ENCODE measurements at places on chromosomes 12 and 14. TPM values are rescaled to one million over a fixed set of nuclear protein-coding genes. Genes with fewer than 3 reads are reported as not detected.
A peak's percentile ranks its signal among the peaks of the same experiment; 100 is the strongest.

GRCh38 chr14:63394841-63395240, 76.1 kb upstream of the GPHB5 start:
- peak; percentile 19 for DNase-seq

- DNase-seq: peak; percentile 84
Measured at GRCh38 chr14:83101846-83102245, 1568.2 kb upstream of the SEL1L start.

DNA sequence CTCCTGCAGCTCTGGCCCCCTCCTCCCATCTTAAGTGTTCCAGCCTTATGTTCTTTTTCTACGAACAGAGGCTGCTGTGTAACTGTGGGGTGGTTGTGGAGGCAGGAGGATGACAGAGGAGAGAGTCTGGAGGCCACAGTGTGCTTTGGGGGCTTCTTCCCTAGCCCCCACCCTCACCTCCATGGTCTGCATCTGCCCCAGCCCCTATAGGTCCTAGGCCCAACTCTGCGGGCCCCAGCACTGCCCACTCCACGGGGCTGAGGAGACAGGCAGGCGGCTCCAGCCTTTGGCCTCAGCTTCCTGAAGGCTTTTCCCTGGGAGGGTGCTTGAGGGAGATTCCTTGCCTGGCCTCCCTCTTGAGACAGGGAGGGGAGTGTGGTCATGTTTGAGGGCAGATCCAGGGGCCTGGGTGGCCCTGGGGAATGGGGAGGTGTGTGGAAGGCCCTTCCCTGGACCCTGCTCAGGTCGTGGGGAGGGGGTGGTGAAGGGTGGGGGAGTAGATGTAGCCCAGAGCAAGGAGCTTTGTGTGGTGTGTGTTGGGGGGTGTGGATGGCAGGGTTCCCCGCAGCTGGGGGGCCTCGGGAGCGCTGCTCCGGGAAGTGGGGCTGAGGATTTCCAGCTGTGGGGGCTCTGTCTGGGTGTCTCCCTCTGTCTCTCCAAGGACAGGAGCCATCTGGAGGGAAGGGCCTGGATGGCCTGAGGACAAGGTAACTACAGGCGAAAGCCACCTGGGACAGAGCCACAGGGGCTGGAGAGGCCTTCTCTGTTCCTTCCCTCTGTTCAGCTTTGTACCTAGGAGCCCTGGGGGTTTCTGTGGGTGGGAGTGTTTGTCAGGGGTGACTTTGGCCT, 1.1 kb downstream of the SMIM41 start:
- no peak for DNase-seq

GRCh38 chr14:38887696-38888095, 215.3 kb downstream of the SEC23A start:
- no peak for DNase-seq

DNA sequence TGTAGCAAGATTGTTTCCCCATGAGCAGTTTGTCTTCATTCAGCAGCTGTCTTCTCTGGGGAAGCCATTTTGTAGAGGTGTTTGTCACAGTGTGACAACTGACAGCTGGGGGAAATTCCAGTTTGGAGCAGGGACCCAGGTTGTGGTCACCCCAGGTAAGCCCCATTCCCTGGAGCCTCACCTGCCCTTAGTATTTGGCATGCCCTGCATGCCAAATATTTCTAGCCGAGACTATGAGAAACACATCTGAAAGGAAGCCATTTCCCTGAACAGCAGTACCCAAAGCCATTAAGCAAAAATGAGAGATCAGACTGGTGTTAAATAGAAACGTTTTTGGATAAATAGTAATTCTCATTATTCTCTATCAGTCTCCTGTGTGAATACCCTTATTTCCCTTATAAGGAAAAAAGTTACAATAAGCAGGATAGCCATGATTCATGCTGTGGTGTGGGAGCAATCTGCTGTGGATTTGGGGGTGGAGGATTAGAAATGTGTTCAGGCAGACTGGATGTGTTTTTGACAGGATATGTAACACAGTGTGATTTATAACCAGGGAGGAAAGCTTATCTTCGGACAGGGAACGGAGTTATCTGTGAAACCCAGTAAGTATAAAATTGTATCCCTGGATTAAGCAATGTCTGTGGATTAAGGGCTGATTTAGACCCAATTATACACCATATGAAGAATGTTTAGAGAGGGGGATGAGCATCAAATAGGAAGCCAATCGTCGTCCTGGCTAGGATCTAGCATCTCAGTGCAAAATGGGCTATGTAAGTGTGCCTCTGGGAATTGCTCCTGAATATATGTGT, 68.9 kb downstream of the DAD1 start:
- peak; percentile 83 for DNase-seq

GRCh38 chr14:23023022-23023794, 11.5 kb downstream of the PSMB5 start:
- no peak for DNase-seq

- no peak for DNase-seq
Measured at GRCh38 chr14:40368314-40368713, 936.1 kb upstream of the FBXO33 start.

The SRRM4 gene
- total RNA-seq: not detected

The CHGA gene
- not detected for total RNA-seq

- peak; percentile 23 for DNase-seq
Measured at GRCh38 chr12:119843100-119843499, 34.0 kb downstream of the CIT start.

The SERPINA5 gene
- not detected for total RNA-seq

The KIF5A gene
- 0.18 TPM for total RNA-seq

The METTL1 gene
- 10.8 TPM for total RNA-seq

DNA sequence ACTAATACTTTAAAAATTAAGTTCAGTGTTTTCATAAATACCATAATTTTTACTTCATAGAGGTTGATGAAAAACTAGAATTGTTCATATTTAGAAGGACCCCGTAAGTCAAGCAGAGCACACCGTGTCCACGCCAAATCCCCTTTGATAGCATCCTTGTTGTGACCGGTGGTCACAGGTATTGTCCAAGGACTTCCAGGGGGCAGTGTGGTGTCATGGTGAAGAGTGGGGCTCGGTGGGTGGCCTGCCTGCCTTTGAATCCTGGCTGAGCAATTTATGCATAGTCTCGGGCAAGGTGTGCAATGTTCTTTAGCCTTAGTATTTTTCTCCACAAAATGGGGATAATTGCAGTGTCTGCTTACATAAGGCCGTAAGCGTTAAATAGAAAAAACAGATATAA, 169.9 kb downstream of the KTN1 start:
- no peak for DNase-seq

GRCh38 chr12:82691513-82691912, 4.8 kb downstream of the TMTC2 start:
- no peak for DNase-seq

DNA sequence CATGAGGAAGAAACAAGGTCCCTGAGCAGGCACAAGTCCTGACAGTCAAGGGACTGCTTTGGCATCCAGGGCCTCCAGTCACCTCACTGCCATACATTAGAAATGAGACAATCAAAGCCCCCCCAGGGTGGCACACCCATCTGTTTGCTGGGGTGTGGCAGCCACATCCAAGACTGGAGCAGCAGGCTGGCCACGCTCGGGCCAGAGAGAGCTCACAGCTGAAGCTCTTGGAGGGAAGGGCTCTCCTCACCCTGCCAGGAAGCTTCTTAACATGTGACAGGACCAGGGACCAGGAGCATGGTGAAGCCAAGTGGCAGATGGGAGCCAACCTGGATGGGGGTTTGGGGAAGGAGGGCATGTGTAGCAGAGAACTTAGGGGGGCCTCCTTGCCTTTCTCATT, 10.0 kb downstream of the CACNB3 start:
- no peak for DNase-seq

- no peak for DNase-seq
Measured at GRCh38 chr12:42584651-42585111, 4.9 kb downstream of the PRICKLE1 start.

- DNase-seq: peak; percentile 18
Measured at GRCh38 chr12:988646-989045, 2.4 kb upstream of the ERC1 start.

DNA sequence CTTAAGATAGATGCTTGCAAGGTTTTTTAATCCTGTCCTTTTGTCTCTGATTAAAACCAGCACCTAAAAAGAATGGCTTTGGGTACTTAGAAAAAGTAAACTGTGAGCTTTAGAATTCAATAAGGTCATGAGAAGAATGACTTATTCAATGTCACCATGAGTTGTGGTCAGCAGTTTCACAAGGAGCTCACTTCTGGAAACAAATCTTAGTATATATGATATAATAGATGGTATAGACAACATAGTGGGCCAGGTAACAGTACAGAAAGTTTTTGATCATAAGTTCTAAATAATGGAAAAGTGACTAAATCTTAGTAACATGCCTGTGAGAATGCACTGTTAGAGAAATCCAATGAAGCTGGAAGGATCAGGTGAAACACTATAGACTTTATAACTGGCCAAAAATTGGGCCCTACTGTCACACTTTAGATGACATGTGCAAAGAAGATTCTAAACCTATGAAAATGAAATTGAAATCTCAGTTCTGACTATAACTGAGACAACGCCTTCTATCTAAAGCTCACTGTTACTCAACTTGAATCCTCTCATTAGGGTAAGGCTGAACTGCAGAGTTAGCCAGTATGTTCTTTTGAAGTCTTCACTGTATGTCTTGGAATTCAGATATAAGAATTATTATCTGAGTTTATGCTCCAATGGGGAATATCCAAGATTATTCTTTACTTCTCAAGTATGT, 42.4 kb upstream of the RAD51AP1 start:
- no peak for DNase-seq

The PCNX4 gene
- total RNA-seq: 151 TPM

The TTC8 gene
- 48.9 TPM for total RNA-seq

DNA sequence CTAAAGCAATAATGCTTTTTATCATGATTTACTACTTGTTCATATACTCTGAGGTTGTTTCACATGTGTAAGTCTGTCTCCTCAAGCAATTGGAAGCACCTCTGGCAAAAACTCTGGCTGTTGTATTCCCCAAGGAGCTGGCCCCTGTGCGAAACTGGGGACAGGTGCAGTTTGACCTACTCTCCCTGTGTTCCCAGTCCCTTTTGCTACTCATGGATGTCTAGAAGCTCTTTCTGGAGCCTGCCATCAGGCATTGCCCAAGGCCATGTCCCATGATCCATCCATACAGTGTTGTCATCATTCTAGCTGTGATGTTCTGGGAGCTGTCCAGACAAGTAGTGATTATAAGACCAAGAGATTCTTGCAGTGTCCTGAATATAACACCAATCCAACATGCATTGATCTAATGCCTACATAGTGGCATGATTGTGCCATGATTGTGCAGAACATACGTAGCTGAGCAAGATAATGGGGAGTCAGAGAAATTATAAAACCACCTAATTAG, 14.9 kb downstream of the AKAP6 start:
- no peak for DNase-seq

- DNase-seq: peak; percentile 98
Measured at GRCh38 chr14:72926292-72927028, at the start of gene DCAF4. Gene DCAF4, plus strand, starts transcription at chr14:72926464. Its CDS starts 11,515 bp downstream, at chr14:72937979.

- DNase-seq: no peak
Measured at GRCh38 chr14:93957333-93957710, 19.0 kb downstream of the ASB2 start.

DNA sequence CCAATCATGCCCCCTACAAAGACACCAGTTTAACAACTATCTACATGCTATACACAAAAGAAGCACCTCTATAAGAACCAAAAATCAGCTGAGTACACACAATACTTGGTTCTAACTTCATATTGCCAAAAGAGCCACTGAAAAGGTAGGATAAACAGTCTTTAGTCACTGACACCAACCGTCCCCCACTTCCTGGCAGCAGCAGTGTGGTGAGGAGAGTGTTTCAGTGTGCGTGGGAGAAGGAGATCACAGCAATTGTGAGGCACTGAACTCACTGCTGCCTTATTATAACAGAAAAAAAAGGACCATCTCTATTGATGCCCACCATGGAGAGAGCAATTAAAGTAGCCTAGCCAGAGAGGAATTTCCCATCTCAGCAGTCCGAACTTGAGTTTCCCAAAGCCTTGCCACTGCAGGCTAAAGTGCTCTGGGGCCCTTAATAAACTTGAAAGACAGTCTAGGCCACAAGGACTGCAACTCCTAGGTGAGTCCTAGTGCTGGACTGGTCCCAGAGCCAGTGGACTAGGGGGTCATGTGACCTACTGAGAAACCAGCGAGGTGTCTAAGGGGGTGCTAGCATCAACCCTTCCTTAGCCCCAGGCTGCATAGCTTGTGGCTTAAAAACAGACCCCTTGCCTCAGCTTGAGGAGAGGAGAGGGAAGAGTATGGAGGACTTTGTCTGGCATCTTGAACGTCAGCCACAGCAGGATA, 37.1 kb upstream of the LMNTD1 start:
- no peak for DNase-seq

DNA sequence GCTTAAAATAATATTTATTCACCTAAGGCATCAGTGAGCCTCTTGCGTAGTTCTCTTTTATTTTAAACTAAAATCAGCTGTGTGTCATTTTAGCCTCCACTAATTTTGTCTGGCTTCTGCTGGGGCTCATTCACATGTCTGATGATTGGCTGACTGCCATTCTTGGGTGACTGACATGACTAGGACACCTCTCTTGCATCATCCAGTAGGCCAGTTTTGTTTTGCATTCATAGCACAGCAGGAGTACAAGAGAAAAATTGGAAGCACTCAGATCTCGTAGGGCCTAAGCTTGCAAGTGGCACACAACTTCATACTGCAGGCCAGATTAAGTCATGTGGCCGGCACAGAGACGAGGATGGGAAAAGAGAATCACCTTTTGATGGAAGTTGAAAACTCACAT, 1226.5 kb downstream of the GALC start:
- DNase-seq: no peak

- no peak for DNase-seq
Measured at GRCh38 chr14:23344481-23344880, 8.2 kb downstream of the SLC22A17 start.

The ADAM21 gene
- total RNA-seq: 0.36 TPM

The LYZ gene
- not detected for total RNA-seq

DNA sequence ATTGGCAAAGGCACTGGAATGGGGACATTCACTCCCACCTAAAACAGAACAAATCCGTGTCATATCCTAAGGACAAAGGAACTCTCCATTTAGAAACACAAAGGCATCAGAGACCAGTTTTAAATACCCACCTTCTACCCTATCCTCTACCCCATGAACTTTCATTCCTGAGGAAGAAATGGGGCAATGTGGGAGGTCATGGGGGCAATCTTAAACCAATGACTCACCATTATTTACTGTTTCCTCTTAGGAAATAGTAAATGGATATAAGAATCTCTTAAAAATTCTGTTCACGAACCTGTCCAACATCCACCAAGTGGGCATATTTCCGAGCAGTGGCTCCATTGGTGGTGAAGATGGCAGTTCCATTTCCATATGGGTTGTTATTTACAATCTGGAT, 19.4 kb downstream of the ALDH6A1 start:
- peak; percentile 11 for DNase-seq

DNA sequence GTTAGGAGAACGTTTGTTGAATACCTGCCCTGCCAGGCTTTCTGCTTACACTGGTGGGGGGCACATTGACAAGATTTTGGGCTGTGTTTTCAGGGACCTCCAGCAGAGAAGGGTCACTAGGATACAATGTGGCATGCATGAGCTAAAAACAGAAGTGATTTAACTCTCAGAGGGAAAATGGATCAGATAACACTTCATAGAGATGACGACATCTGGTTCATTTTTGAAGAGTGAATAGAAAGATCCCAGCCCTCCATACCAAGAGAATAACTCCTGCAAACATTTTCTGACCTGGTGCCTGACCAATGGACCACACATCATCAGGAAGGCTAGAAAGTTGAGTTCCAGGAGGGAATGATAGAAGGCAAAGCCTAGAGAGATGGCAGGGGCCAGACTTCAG, 33.7 kb downstream of the CKB start:
- peak; percentile 82 for DNase-seq
